GM03348 (cell line): ENCODE measurements at places on chromosomes 4 and X.
A peak's percentile ranks its signal among the peaks of the same experiment; 100 is the strongest.

DNA sequence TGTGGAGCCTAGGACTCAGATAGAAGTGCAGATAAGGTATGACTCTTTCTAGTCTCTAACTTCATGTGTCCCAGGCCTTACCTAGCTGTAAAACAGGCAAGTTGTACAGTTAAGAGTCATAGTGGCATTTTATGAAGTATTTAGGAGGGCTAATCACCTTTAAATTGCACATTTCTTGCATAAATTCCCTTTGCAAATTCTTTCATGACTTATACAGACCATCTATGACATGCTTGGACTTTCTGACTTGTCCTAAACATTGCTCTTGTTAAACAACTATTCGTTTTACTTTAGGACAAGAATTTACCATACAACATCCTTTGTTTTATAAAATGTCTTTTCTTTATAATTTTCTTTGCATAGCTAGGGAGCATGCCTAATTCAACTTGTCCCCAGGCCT lies 7.8 kb upstream of the RRAGB start:
- DNase-seq: no peak

GRCh38 chr4:36310216-36310615 lies 28.8 kb downstream of the DTHD1 start:
- no peak for DNase-seq

DNA sequence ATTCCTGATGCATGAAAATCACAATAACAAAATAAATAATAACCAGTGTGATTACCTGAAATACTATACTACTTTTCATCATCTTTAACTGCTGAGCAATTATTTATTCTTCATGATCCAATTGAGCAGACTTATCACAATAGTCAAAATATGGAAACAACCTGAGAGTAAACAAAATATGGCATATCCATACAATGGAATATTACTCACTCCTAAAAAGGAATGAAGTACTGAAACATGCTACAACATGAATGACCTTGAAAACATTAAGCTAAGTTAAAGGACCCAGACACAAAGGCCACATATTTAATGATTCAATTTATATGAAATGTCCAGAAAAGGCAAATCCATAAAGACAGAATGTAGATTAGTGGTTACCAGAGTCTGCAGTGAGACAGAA lies 146.8 kb downstream of the MID1IP1 start:
- no peak for DNase-seq

DNA sequence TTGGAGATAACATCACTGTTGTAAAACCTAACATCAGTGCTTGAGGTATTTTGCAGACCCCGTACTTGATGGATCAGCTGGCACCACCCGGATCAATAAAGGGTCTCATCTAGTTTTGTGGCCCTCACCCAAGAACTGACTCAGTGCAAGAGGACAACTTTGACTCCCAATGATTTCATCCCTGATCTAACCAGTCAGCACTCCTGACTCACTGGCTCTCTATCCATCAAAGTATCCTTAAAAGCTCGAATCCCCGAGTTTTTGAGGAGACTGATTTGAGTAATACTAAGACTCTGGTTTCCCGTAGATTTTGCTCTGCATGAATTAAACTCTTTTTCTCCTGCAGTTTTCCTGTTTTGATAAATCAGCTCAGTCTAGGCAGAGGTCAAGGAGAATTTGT lies 2498.1 kb downstream of the PCDH7 start:
- no peak for DNase-seq

DNA sequence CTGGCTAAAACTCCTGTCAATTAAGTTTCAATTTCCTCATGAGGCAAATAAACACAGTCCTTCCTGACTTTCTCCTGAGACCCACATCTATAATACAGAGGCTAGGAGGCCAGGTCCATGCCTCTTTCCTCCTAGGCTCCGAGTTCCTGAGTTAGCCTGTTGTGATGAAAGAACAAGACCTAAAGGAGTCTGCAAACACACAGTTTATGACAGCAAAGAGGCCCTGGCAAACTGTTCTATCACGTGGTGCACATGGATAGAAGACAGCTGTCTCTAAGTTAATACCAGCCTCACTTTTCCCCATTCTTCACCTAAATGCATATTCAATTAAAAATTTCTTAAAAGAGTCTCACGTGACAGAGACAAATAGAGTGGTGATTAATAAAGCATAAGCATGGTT lies 145.2 kb downstream of the TET2 start:
- no peak for DNase-seq

GRCh38 chr4:148515248-148515647 lies 73.0 kb upstream of the NR3C2 start:
- DNase-seq: peak; percentile 26

DNA sequence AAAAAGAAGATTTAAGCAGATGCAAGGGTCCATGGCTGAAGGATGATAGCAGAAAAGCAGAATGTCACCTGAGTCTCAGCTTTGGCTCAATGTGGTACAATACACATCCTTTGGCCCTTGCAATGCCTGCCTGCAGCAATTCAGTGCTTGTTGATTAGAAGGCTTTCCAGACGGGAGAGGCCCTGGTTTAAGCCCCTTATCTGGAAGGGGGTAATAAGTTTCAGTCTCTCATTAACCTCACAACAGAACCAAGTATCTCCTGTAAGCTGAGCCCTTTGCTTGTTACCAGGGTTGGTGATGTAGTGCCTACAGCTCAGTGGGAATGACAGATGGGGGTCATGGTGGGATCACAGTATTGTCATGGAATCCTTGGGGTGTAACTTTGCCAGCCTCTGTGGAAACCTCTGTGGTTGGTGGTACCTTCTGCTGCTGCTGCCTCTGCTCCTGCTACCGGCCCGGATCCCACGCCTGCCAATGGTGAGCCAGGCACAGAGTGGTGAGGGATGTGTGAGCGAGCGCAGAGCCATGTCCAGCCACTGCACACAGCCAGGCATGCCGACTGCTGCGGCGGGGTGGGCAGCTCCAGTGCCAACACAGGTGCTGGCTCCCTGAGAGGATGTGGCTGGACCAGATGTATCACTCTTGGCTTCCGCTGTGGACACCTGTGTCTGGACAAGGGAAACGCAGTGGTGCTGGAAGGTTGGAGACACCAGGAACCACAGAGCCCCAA lies 81.2 kb downstream of the ADRA2C start:
- DNase-seq: no peak
